Activated CD4-positive, alpha-beta T cell treated with anti-CD3 and anti-CD28 coated beads for 24 hours (primary cell): ENCODE measurements at places on chromosomes 11 and 22.

GRCh38 chr11:44033411-44033850 is 14.3 kb upstream of the ACCSL start:
- no peak for DNase-seq

- peak; percentile 70 for DNase-seq
These were observed 45.0 kb downstream of the OR4D9 start for GRCh38 chr11:59556115-59556916.

GRCh38 chr22:31695423-31695822 is 33.4 kb upstream of the PISD start:
- DNase-seq = no peak

- no peak for DNase-seq
These were observed 11.5 kb upstream of the PEX26 start for GRCh38 chr22:18066181-18066859.

GRCh38 chr11:71988050-71988449 is 10.7 kb upstream of the IL18BP start:
- DNase-seq = no peak

GRCh38 chr11:67276781-67277230 is 10.5 kb downstream of the GRK2 start:
- no peak for DNase-seq

DNA sequence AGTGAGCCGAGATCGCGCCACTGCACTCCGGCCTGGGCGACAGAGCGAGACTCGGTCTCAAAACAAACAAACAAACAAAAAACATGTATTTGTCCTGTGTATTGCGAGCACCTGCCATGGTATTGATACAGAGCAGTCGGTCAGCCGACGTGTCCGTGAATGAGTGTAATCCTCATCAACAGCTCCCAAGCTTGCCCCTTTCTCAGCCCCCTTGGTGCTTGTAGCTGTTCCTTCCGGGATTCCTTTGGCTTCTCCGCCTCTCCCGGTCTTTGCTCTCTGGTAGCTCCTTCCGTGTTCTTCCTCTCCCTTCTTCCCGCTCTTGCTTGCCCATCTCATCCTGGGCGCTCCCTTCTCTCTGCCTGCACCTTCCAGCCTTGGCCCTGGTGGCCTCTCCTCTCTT is 10.9 kb downstream of the ZNF74 start:
- no peak for DNase-seq

GRCh38 chr11:37721485-37721884 is 1123.4 kb upstream of the RAG2 start:
- no peak for DNase-seq

DNA sequence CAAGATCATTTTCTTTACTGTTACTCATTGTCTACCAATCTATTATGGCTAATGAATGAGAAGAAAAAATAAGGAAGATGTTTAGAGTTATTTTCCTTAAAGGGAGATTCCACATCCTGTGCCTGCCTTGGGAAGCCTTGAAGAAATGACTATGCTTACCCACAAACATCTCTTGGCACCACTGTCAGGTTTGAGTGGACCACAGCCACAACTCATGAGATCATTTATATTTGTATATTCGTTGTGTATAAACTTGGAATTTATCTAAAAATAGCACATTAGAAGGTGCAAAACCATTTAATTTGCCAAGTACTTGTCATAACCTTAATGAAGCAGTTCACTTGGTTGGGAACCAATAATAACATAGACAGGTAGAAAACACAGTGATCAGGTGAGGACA is 740.8 kb downstream of the DLG2 start:
- DNase-seq = no peak

- no peak for DNase-seq
These were observed 77.2 kb upstream of the UBASH3B start for GRCh38 chr11:122578171-122578825.

GRCh38 chr22:35605851-35606481 is 11.2 kb downstream of the MB start:
- DNase-seq = no peak

DNA sequence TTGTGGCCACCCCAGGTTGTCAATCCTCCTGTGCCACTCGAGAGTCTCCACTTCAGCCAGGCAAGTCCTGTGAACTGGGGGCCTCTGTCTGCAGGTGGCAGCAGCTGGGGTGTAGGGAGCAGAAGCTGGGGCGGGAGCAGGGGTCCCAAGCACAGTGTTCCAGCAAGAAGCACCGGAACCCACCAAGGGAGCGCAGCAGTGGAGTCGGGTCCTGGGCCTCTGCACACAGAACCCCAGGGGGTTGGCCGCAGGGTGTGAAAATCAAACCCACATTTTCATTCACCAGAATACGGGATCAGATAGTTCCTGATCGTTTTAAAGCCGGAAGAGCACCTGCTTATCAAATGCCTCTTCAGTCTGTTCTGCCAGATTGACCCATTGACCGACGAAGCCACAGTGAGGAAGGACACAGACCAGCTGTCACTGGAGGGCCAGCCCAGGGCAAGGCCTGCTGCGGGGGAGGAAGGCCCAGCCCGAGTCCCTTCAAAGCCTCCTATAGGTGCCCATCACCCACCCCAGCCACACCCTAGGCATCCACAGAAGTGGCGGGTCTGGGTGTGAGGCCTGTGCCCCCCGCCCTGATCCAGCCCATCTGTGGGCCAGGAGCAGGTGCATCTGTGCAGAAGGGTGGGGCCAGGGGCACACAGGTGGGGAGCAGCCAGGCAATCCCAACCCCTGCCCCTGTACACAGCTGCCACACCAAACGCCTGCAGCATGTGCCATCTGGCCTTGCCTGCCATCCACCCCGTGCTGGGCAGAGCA is 34.1 kb downstream of the RSPH14 start:
- DNase-seq = no peak

DNA sequence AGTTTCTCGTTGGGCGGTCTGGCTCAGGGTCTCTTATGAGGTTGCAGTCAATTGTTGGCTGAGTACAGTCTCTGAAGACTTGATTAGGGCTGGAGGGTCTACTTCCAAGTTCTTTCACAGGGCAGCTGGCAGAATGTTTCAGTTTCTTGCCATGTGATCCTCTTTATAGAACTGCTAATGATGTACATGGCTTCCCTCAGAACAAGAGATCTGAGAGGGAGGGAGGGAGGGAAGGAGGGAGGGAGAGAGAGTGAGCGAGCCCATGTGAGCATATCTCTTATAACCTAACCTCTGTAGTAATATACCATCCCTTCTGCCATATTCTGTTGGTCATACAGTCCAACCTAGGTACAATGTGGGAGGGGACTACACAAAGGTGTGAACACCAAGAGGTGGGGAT is 2.7 kb upstream of the CCDC15 start:
- no peak for DNase-seq

- DNase-seq = no peak
These were observed 57.9 kb downstream of the SC5D start for GRCh38 chr11:121350314-121351082.

- DNase-seq = no peak
These were observed 1058.2 kb downstream of the LRRC4C start for GRCh38 chr11:40401132-40401853.

GRCh38 chr11:118434553-118435289 is 1.6 kb upstream of the KMT2A start:
- no peak for DNase-seq

- DNase-seq = no peak
These were observed 13.7 kb downstream of the GLYATL2 start for GRCh38 chr11:58830673-58831301.

DNA sequence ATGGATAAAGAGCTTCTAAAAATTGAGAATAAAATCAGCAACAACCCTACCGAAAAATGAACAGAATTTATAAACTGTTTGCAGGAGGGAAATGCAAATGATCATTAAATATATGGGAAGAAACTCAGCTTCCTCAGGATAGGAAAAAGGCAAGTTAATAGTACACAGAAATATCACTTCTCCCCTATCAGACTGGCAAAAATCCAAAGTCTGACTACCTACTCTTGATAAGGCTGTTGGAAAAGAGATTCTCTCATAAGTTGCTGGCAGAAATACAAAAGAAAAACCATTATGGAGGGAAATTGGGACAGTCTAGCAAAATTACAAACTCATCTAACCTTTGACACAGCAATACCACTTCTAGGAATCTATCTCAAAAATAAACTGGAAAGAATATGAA is 100.9 kb upstream of the LDLRAD3 start:
- no peak for DNase-seq

DNA sequence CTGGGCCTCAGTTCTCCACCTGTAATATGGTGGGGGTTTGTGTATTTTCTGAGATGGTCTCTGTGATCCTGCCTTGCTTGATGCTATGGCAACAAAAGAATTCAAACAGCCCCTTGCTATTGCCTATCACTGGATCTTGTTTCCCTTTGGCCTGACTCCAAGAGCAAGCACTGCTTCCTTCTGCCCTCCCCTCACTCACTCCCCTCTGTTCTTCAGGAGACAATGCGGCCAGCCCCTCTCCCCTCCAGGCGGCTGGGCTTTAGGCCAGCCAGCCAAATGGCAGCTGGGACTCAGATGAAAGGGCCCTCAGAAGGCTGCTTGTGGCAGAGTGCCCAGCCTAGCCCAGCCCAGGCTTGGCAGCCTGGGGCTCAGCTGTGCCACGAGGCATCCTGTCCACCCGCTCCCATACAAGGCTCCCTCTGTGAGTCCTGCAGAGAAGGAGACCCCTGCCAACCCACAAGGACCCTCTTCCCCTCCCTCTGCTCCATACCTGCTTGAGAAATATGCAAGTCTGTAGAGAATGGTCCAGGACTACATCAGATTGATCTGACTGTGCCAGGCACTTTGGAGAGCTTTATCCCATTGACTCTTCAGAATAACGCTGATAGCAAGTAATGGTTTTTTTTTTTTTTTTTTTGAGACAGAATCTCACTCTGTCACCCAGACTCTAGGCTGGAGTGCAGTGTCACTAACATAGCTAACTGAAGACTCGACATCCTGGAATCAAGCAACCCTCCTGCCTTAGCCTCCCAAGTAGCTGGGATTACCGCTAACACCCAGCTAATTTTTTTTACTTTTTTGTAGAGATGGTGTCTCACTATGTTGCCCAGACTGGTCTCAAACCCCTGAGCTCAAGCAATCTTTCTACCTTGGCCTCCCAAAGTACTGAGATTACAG is 7.6 kb upstream of the KCTD14 start:
- no peak for DNase-seq

DNA sequence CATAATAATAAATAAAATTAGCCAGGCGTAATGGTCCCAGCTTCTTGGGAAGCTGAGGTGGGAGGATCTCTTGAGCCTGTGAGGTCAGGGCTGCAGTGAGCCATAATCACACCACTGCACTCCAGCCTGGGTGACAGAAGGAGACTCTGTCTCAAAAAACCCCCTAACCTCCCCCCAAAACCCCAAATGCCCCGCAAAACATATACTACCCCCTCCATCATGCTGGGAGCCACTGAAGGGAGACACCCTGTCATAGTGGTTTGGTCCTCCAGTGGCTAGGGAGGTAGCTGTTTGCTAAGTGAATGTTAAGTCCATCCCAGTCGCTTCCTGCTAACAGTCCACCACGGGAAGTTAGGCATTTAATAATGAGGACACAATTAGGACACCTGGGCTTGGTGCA is 125.0 kb downstream of the ABTB2 start:
- DNase-seq = no peak

- DNase-seq = no peak
These were observed 5.5 kb downstream of the ACRV1 start for GRCh38 chr11:125675196-125675595.

DNA sequence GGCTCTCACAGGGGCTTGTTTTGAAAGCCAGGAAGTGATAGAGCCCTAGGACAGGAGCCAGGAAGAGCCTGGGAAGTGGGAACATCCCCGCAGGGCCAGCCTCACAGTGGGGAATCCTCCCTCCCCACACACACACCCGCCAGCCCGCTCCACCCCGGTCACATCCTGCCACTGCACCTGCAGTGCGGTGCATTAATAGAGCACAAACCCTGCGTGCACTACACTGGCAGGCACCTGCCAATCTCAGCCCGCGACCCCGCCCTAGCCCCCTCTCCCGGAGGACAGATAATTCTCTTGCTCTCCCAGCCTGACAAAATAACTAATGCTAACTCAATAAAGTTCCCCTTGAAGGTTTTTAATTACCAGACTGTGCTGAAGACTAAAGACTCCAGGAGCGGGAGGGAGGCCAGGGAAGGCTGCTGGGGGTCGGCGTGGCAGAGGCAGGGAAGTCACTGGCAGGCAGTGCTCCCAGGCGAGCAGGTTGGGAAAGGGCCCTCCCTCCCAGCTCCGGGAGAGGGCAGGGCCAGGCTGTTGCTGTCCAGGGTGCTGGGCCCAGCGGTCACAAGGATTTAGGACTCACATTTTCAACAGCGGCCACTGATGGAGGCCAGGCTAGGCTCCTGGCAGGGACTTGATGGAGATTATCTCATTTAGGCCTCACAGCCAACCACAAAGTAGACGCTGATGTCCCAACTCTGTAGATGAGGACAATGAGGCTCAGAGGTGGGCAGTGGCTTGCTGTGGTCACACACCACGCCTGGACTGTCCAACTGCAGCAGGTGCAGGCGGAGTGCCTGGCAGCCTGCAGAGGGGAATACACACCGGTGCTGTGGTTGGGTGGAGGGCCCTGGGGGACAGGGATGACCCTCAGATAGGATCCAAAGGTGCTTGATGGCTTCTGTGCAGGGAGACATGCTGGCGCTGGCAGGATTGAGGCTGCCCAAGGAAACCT is 23.9 kb upstream of the TCF20 start:
- no peak for DNase-seq

- no peak for DNase-seq
These were observed 70.7 kb downstream of the FLI1 start for GRCh38 chr11:128764424-128765095.

DNA sequence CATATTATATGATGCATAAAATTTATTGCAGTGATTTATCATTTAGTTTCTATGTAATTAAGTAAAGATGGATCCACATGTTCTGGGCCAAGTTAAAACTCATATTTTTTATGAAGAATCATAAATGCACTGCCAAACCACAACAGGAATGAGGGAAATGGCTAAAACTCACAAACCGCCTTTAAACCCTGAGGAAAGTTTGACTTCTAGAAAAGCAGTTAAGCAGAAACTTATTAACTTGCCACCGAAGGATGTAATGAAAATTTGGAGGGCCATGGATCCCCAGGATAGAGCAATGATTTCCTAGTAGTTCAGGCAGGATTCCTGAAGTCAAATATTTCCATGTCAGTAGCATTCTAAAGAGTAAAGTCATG is 218.3 kb upstream of the CTSC start:
- DNase-seq = no peak

GRCh38 chr11:15941206-15941770 is 415.1 kb downstream of the SOX6 start:
- DNase-seq = no peak
